ENCODE measurements at places on chromosomes 16 and 17.

- DNase-seq = no peak
Measured at GRCh38 chr17:34437188-34437587, 74.2 kb upstream of the CCL1 start.

- no peak for DNase-seq
Measured at GRCh38 chr17:28612531-28612930, 1.5 kb downstream of the RSKR start.

DNA sequence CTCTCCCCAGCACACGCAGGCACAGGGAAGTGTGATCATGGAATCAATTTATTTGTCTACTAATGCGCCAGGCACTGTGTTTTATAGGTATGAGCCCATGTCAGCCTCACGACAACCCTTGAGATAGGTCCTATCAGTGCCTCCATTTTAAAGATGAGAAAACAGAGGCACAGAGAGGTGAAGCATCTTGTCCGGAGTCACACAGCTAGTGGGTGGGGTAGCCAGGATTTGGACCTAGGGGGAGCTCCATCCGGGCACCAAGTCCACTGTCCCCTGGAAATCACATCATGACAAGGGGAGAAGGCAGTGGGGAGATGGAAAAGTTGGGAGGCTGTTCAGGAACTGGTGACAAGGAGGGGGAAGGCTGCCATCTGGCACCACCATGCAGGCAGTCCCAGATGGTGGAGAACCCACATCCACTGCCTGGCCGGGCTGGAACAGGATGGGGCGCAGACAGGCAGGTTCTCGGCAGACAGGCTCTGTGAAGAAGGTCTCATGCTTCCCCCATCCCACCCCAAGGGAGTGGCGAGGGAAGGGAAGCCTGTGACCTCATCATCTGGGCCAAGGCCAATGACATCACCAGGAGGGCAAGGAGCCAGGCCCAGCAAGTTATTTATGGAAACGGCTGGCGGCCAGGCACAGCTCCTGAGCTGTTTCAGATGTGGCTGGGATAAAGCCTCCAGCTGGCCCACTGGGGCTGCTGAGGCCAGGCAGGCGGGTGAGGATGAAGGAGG is 126.0 kb upstream of the SDK2 start:
- peak; percentile 56 for DNase-seq

DNA sequence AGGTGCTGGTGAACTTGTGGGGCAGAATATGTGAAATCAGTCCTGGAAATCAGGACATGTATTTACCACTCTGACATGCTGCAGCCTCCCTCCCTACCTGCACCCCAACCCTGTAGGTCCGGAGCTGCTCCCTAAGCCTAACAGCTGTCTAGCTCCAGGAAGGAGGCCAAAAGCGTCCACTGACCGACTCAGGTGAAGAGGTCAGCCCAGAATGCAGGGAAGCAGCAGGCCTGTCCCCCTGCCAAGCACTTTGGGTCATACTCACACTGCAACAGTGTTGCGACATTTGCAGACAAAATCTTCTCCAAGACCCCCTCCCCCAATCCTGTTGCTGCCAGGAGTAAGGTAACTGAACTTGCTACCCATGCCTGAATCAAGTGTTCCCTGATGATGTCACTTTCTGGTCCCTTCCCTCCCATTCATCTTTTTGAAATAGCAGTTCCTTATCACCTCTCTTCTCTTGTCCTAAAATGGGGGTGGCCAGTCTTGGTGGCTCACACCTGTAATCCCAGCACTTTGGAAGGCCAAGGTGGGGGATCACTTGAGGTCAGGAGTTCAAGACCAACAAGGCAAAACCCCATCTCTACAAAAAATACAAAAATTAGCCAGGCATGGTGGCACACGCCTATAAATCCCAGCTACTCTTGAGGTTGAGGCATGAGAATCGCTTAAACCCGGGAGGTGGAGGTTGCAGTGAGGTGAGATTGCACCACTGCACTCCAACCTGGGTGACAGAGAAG is 1.3 kb upstream of the ACLY start:
- DNase-seq = peak; percentile 55

- DNase-seq = no peak
Measured at GRCh38 chr16:11213799-11214198, 42.2 kb downstream of the SOCS1 start.

GRCh38 chr17:77372444-77373298 is 231.9 kb downstream of the SEC14L1 start:
- no peak for DNase-seq

GRCh38 chr16:75011634-75012307 is 12.9 kb downstream of the ZNRF1 start:
- peak; percentile 94 for DNase-seq

- DNase-seq = peak; percentile 58
Measured at GRCh38 chr16:3696425-3697218, 20.7 kb downstream of the TRAP1 start.

GRCh38 chr17:68290955-68291835 is at the start of the genes ARSG and SLC16A6:
TSS of gene ARSG (plus strand) at chr17:68291495. CDS start at chr17:68307494, 15,999 bp downstream.
TSS of gene SLC16A6 (minus strand) at chr17:68291127. CDS start at chr17:68278320, 12,807 bp downstream.
- DNase-seq = no peak

- no peak for DNase-seq
Measured at GRCh38 chr17:41932816-41933389, 2.5 kb downstream of the ODAD4 start.

DNA sequence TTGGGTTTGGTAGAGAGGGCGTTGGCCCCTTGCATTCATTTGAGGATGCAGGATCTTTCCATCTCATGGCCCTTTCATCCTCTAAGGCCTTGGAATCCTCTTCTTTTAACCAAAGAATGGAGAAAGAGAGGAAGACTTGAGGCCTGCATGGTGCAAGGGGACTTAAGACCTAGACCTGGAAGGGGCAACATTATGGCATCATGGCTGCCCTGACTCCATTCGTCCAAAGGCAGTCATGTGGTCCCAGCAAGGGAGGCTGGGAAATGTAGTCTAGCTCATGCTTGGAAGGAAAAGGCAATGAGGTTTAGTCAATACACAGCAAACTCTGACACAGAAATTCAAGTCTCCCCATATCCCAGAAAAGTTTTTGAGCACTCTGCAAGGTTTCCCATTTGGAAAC is 30.7 kb upstream of the CDRT4 start:
- DNase-seq = no peak

Measured in renal cortical epithelial cell (primary cell).